RWPE1 (cell line): ENCODE measurements at places on chromosomes 7 and 10.

DNA sequence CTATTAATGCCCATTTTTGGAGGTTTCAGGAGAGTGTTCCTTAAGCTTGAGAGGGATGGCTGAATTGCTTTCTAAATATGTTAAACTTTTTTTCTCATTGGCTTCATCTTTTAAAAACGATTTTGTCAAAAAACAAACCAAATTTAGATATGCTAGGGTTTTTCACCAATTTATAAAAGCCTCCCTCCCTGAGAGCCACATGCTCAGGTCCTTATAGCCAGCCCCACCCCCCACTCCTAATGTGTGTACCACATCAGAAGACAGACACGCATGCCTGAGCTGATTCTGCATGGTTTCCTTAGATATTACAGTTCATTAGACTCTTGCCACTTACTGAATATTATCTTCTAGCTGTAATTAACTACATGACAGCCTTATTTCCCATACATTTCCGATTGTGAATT lies 2.0 kb downstream of the CUL1 start:
- DNase-seq = no peak

- no peak for DNase-seq
Measured at GRCh38 chr7:51732116-51732515, 415.5 kb upstream of the COBL start.

- DNase-seq = no peak
Measured at GRCh38 chr7:75536491-75536890, 44.4 kb downstream of the SPDYE5 start.

DNA sequence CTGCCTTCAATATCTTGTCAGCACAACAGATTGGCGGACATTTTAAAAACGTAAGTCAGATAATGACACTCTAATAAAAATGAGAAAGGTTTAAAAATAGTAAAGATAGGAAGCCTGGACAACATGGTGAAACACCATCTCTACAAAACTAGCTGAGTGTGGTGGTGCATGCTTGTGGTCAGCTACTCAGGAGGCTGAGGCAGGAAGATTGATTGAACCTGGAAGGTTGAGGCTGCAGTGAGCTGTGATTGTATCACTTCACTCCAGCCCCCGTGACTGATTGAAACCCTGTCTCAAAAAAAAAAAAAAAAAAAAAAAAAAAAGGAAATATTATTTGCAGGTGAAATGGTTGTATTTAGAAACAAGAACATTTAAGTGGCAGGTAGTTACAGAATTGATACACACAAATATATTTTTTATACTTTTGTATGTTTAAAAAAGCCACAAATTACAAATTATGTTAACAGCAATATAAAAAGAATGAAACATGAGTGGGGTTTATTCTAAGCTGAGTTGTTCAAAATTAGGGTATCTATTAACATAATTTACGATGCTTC lies 141.9 kb downstream of the ADK start:
- DNase-seq = no peak

GRCh38 chr10:11302181-11302580 lies 284.5 kb downstream of the CELF2 start:
- DNase-seq = no peak

DNA sequence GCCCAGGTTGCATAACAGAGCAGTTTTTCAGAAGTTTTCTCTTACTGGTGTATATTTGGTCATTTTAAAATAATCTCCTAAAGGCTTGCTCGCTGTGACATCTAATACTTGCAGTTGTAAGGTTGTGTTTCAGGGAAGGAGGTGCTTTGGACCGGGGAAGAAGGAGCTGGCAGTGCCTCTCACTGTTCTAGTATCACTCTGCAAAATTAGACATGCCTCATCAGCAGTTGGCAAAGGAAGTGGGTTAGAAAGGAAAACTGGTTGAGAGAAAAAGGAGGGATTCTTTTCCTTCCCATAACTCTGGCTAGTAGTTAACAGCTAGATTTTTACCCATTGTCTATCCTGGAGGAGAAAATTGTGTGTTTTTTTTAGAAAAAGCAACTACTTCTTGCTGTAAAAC lies 34.8 kb downstream of the CUL1 start:
- no peak for DNase-seq

GRCh38 chr7:138705167-138705566 lies 4.0 kb upstream of the SVOPL start:
- no peak for DNase-seq

GRCh38 chr7:76202666-76203030 lies 952 bp downstream of the SRRM3 start:
- no peak for DNase-seq

DNA sequence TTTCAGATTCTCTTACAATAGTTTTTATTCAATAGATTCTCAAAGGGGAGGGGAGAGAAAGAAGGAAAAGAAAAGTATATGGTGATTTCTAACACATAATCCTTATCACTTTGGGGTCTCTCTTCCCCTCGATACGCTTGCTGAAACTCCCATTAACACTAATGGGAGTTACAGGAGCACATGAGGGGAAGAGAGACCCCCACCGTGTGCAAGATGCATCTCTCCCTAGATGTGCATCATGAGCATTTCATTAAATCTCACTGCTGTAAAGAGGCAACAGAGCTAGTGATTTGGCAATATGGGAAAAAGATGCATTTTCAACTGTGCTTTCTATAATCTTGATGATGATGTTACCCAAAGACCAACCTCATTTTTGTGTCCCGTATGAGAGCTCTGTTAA lies 177.4 kb downstream of the SKAP2 start:
- DNase-seq = no peak

DNA sequence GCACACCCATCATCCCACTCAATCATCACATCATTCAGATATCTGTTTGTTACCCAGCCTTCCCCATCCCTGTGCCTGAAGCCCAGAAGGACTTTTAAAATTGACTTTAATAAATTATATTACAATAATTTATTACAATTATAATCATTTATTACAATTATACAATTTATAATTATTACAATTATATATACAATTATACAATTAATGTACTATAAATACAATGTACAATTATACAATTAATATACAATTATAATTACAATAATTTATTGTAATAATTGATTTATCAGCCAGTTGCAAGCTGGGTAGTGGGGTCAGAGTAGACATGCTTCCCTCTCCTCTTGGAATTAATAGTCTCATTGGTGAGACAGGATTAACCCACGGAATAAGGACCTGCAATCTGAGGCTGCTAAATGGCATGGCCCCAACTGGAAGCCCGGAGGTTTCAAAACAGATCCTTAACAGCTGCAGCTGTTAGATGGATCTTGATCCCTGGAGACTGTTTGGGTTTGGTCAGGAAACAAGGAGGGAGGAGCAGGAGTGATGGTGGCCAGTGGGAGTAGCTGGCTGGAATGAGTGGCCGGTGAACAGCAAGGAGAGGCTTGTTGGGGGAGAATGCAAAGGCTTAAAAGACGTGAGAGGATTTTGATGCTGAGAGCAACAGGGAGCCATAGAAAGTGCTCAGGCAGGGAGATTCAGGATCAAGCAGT lies 402.8 kb upstream of the PODXL start:
- DNase-seq = no peak

DNA sequence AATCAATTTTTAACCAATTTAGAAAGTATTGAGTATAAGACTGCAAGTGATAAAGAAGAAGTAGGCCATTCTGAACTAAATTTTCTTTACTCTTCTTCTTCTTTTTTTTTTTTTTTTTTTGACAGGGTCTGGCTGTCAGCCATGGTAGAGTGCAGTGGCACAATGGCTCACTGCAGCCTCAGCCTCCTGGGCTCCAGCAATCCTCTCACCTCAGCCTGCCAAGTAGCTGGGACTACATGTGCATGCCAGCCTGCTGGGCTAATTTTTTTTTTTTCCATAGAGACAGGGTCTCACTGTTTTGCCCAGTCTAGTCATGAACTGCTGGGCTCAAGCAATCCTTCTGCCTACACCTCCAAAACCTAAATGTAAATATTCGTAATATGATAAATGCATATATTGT lies 63.2 kb downstream of the DGKB start:
- no peak for DNase-seq
